Stomach (tissue), 19 donors: ENCODE measurements at places on chromosomes 13 and 19. TPM values are rescaled to one million over a fixed set of nuclear protein-coding genes. Genes with fewer than 3 reads are reported as not detected.

The KLK2 gene
- total RNA-seq: not detected

GRCh38 chr13:28586439-28587173 is 72.3 kb upstream of the POMP start:
- no peak overlapping the region for H3K27ac ChIP-seq
- no peaks in the 10 kb centered on the region for H3K27me3 ChIP-seq
- DNase-seq: no peak
- H3K36me3 ChIP-seq: no peaks in the 10 kb centered on the region
- H3K4me1 ChIP-seq: no peaks in the 10 kb centered on the region

DNA sequence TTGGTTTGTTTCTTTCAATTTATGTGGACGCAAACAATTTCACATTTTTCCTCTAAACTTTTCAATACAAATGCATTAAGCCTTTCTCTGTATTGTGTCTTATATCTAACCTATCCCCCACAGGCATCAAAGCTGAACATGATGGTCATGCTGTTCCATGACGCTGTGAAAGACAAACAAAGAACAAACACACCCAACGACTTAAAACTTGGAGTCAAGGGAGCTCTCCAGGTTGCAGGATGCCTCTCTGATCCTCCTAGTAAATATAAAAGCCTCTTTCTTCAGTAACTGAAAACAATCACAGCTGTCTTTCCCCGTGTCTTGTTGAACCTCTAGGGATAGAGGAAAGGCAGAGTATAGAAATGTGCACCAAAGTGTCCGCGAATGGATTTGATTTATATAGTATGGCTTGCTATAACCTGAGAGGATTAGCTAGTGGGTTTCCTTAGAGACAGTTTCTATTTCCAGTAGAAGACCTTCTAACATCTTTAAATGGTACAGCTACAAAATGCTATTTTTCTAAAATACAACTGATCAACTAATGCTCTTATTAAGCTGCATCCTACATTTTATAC is 43.1 kb downstream of the PCDH9 start:
- no peaks in the 10 kb centered on the region for H3K4me1 ChIP-seq
- no peak overlapping the region for H3K4me3 ChIP-seq
- H3K36me3 ChIP-seq: no peaks in the 10 kb centered on the region
- H3K27ac ChIP-seq: no peak overlapping the region

- H3K4me1 ChIP-seq: peaks cover 12% of the 10 kb centered on the region
- no peak overlapping the region for H3K27ac ChIP-seq
- H3K36me3 ChIP-seq: no peaks in the 10 kb centered on the region
These were observed 9.6 kb downstream of the BCAM start for GRCh38 chr19:44818466-44819031.

DNA sequence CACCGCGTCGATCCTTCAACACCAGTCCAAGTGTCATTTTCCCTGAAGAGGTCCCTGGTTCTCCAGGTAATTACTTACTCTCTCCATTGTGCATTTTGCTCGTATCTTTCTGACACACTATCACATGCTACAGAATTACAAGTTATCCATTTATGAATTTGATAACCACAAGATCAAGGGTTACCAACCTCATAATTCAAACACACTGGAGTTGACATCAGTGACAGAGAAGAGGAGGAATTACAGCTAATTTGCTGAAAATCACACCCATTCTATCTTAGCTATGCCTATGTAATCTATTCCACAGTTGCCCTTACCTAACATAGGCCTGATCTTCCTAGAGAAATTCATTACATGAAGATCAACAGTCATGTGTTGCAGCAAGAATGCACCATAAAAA is 14.2 kb downstream of the ZC3H13 start:
- no peak for DNase-seq
- no peak overlapping the region for H3K4me3 ChIP-seq
- no peaks in the 10 kb centered on the region for H3K27me3 ChIP-seq
